NCI-H748 treated with DMSO at 0.1 percent for 48 hours (cell line): ENCODE measurements at places on chromosomes 2 and 18.

- DNase-seq, result no peak
Observed at GRCh38 chr2:8837795-8838140, 355 bp upstream of the KIDINS220 start.

- DNase-seq, result no peak
Observed at GRCh38 chr2:10080536-10081304, 509 bp upstream of the CYS1 start.

- no peak for DNase-seq
Observed at GRCh38 chr18:23694637-23695430, 5.6 kb downstream of the LAMA3 start.

DNA sequence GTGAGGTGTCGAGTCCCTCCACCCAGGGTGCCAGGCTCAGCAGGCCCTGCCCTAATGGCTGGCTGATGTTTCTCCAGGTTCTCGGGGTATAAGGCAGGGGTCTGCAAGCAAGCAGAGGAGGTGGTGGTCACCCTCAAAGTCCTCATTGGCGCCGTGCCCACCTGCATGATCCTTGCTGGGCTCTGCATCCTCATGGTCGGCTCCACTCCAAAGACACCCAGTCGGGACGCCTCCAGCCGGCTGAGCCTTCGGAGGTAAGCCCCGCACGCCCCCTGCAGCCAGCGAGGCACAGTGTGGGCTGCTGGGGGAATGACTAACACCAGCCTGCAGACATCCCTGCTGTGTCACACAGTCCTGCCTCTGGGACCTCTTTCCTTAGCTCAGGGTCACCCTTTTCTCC lies 14.1 kb downstream of the MFSD2B start:
- no peak for DNase-seq

DNA sequence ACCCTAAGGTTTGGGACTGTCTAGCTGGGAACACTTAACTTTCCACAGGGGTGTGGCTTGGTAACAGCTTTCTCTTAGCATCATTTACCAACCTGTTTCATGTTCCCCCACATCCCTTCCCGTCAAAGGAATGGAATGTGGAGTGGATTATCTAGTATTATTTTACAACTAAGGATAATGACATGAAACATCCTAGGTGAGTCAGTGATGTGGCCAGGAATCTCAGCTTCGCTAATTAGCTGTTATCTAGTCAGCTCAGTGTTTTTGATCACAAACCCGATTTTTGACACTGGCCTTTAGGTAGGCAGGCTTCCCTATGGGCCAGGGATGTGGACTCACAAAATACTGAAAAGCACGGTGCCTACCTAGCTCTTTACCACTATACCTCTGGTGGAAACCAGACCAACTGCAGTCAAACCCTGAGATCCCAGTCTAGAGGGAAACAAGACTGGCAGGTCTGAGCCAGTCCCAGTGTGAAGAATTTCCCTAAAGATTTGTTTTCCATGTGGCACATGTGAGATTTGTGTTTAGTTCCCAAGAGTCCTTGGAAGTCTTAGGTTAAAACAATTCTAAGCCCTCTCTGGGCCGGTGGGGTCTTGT lies 2.8 kb upstream of the NRP2 start:
- no peak for DNase-seq

DNA sequence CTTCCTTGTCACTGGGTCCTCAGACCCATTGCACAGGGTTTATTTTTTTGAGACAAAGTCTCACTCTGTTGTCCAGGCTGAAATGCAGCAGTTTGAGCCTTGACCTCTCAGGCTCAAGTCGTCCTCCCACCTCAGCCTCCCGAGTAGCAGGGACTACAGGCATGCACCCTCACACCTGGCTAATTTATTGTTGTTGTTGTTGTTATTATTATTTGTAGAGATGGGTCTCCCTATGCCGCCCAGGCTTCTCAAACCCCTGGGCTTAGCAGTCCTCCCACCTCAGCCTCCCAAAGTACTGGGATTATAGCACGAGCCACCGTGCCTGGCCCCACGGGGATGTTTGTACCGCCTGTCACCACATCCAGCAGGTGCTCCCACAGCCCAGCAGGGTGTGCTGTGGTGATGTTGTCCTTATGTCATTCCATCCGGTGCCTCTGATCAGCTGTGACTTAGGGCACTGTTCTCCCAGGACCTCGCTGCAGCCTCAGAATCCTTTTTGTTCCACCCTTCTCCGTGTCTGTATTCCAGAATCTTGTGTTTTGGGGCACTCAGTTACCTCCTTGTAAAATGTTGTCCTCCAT lies 182.3 kb downstream of the INO80D start:
- no peak for DNase-seq

- DNase-seq, result no peak
Observed at GRCh38 chr2:208929139-208929864, 494.5 kb upstream of the MAP2 start.

DNA sequence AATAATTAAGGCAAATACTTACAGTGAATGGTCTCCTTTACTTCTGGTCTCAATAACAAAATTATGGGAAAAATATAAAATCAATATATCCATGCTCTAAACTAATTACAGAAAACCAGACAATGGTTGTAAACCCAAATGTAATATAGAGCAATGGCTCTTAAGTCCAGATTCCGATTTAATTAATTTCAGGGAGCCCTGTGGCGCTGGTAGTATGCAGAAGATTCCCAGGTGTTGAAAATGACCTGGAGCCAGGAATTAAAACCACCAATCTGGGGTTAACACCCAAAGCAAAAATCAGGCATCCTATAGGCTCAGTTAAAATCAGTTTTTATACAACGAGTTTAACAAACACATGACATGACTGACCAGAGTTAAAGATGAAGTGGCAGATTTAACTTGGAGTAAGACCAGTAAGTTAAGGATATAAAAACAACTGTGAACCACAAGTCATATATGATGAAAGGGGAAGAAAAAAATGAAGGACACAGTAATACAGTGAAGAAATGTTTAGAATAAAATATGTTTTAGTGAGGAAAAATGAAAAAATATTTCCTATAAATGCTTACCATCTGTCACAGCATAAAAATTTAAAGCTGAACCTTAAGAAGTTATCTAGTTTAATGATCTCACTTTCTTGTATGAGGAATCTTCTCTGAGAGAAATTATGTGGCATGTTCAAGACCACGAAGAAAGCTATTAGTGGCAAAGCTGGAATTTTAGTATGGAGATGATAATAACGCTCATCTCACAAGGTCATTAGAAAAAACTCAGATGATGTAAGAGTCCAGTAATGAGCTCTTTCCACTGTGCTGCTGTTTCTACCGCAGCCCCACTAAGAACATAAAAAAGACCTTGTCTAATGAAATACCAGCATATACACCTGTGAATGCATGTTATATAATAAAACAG lies 45.8 kb upstream of the FLACC1 start:
- no peak for DNase-seq

DNA sequence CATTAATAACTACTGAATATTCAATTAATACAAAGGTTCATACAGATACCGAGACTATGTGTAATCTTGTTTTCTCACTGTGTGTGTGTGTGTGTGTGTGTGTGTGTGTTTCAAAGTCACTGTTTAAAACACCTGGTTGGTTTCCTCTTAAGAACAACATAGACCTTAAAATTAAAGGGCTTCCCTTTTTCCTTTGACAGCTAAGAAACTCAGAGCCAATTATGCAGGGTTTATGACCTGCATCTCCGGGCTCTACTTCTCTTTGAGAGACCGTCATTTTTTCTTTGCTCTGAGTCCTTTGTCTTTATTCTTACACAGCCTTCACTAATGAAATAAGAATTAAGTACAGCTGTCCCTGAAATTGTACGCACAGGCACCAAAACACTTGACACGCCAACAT lies 145.6 kb downstream of the HDAC4 start:
- DNase-seq, result no peak

GRCh38 chr2:46275995-46276394 lies 21.2 kb upstream of the EPAS1 start:
- no peak for DNase-seq

DNA sequence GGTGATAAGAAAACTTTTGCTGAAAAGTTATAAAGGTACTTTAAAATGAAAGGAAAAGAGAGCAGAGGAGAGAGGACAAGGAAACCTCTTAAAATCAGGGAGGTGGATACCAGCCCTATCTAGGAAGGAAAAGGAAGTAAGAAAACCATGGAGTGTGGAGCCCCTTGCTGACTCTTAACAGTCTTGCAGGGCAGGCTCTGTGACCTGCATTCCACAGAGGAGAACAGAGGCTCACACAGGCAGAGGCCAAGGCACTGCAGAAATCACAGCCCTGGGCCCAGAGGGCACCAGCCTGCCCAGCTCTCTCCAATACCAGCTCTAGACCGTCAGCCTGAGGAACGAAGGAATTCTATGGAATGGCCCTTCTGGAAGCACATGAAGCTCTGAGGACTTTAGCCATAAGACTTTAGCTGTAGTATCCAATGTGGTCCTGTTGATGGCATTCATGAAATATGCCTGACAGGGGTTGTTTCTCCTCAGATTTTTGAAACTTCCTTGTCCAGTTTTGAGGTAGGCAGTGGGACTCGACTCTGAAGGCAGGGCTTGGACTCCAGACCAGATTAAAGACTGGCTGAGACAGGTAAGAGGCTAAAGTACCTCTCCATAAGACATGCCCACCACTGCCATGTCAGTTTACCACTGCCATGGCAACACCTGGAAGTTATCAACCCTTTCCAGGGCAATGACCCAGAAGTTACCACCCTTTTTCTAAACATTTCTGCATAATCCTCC lies 216.3 kb downstream of the ANAPC1 start:
- DNase-seq, result no peak

- DNase-seq, result no peak
Observed at GRCh38 chr18:57352271-57352701, at the start of gene ST8SIA3. Gene ST8SIA3 (plus strand): TSS chr18:57352557. CDS start chr18:57352847, 290 bp downstream.

DNA sequence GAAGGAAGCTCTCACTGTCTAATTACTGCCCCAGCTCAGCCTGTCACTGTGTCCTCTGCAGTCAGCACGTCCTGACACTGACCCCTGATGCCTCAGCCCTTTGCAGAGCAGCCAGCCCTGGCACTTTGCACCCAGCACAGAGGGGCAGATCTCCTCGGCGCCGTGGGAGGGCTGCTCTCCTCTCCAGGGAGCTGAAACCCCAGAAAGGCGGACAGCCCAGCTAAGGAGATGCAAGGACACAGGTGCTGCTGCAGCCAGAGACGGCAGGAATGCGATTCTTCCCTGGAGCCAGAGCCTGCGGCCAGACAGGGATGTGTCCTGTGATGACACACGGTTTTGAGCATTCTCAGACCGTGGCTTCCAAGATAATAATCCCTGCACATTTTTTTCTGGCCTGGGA lies 34.5 kb upstream of the SIX3 start:
- no peak for DNase-seq

DNA sequence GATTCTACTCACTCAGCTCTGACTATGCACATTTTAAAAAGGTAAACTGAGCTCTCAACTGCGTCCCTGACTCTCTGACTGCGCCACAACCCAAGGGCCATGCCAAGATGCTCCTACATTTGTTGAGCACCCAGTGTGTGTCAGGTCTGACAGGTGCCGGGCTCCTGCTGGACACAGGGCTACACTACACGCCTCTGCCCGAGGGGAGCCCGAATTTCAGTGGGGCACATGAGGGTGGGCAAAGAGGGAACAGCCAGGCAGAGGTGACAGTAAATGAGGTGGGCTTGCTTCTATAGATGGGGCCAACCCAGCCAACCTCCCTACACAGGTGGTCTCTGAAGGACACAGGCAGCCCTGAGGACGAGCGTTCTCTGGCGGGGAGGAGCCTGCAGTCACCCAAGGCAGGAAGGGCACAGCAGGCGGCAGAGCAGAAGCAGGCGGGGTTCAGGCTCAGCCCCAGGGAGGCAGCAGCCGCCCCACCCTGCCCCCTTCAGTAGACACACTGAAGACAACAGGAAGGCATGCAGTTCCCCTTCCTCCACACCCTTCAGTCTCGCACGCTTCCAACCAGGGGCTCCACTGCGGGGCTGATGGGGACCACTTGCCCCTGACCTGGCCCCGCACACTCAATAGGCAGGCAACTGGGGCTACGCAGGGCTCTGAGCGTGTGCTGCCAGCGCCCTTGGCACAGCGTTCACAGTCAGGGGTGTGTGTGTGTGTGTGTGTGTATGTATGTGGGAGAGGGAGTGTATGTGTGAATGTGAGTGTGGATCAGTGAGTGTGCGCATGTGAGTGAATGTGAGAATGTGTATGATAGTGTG lies 98.4 kb downstream of the UXS1 start:
- DNase-seq, result no peak

DNA sequence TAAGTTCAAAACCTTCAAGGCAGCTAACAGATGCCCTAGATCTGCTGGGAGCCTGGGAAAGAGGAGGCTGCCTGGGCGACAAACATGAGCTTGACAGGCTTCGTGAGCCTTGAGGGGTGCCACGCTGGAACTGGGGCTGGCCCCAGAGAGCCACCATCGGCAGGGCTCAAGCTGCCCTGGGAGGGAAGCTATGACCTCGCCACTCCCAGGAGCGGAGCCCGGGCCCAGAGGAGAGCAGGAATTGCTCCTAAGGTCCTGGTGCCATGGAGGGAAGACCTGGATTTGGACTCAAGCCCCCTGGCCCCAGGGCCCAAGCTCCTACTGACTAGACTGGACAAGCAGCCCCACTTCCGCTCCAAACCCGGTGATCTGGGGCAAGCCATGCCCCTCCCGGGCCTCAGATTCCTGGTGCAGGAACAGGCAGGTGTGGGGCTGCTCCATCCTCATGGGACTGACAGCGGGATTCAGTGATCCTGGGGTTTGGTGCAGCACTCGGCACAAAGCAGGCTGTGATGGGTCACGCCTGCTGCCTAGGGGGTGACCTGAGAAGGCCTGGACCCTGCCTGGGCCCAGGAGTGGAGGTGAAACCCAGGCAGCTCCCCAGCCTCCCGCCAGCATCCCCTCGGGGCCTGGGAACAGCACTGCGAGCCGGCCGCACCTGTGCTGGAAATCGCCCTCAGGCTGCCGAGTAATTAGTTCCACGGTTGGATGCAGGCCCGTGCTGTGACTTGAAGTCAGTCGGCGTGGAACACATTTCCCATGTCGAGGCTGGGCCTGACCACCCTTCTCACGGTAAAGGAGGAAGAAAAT lies 246.9 kb downstream of the NDUFA10 start:
- DNase-seq, result no peak

GRCh38 chr18:48778344-48779011 lies 172.3 kb downstream of the SMAD7 start:
- DNase-seq, result no peak

DNA sequence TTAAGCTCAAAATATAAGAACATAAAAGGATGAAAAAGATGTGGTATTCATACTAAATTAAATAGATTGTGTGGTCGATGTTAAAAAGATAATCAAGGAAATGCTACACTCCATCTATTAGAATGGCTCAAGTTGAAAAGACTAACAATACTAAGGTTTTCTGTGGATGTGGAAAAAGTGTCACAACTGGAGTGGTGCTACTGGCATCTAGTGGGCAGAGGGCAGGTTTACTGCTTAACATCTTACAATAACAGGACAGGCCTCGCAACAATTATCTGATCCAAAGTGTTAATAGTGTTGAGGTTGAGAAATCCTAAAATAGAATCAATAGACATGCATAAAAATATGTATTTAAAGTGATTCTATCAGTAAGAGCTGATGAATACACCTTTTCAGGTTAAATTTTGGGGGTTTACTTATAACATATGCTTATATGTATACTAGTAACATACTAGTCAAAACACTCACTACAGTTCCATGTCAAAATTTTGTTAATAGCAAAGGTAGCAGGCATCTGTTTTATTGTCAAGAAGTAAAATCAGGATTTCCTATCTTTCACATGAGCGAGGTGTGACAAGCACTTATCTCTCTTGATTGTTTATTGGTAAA lies 91.5 kb upstream of the TMEFF2 start:
- DNase-seq, result peak; percentile 71

- DNase-seq, result no peak
Observed at GRCh38 chr18:35026407-35027061, 14.7 kb upstream of the MAPRE2 start.
